ENCODE measurements at places on chromosomes 11 and 22. TPM values are rescaled to one million over a fixed set of nuclear protein-coding genes. Genes with fewer than 3 reads are reported as not detected.

ENDOD1 gene
- 8.8 TPM for polyA plus RNA-seq

CRYBB3 gene
- polyA plus RNA-seq: 0.11 TPM

IRAG1 gene
- polyA plus RNA-seq: 5.3 TPM

POTEH gene
- not detected for polyA plus RNA-seq

STARD10 gene
- polyA plus RNA-seq: 228 TPM

GPR83 gene
- polyA plus RNA-seq: 0.25 TPM

OR4D5 gene
- polyA plus RNA-seq: not detected

NKAPD1 gene
- 5.0 TPM for polyA plus RNA-seq
